Fibroblast of lung (primary cell): ENCODE measurements at places on chromosomes 16 and 17. TPM values are rescaled to one million over a fixed set of nuclear protein-coding genes. Genes with fewer than 3 reads are reported as not detected.

DNA sequence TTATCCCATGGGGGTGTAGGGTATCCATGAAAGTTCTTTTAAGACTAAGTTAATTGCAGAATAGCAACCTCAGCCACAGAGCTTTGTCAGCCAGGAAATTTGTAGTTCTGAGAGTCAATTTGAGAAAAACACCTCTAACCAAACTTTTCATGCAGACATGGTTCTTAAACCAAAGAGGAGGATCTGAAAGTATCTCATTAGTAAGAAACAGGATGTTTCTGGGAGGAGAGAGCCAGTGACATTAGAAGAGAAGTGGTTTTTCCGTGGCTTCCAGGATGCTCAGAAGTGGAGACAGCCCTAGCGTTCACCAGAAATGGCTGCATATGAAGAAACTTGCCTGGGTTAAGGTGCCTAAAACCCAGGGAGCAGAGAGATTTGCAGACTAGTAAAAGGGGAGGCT, 7.9 kb downstream of the GNAO1 start:
- no peak overlapping the region for H3K4me3 ChIP-seq
- H3K27ac ChIP-seq = no peak overlapping the region
- no peak for DNase-seq
- no peaks in the 10 kb centered on the region for H3K4me1 ChIP-seq

GRCh38 chr17:8275421-8276290, 12.8 kb upstream of the RANGRF start:
- H3K27ac ChIP-seq = no peak overlapping the region
- H3K36me3 ChIP-seq = peaks cover 1% of the 10 kb centered on the region
- no peak overlapping the region for H3K4me3 ChIP-seq
- DNase-seq = no peak
- no peaks in the 10 kb centered on the region for H3K27me3 ChIP-seq
- H3K4me1 ChIP-seq = no peaks in the 10 kb centered on the region

- H3K4me1 ChIP-seq = no peaks in the 10 kb centered on the region
- no peak for DNase-seq
These were observed 11.2 kb downstream of the CDK5RAP3 start for GRCh38 chr17:47982091-47982617.

- no peak overlapping the region for H3K27ac ChIP-seq
- no peak overlapping the region for H3K4me3 ChIP-seq
- H3K27me3 ChIP-seq = peaks cover 13% of the 10 kb centered on the region
- no peaks in the 10 kb centered on the region for H3K36me3 ChIP-seq
These were observed 2.9 kb downstream of the SHISA9 start for GRCh38 chr16:12904329-12904671.

DNA sequence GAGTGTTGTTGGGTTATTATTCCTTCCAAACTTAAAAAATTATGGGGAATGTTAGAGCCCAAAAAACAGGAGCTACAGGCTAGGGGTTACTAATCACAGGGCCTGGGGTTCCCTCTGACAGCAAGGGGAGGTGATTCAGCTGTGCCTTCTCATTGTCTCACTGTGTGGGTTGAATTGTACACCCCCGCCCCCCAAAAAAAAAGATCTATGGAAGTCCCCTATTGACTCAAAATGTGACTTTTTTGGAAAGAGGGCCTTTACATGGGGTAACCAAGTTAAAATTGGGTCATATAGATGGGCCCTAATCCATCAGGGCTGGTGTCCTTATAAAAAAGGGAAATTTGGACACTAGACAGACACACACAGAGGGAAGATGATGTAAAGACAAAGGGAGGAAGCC, 190.2 kb downstream of the SOX9 start:
- H3K27me3 ChIP-seq = peaks cover 5% of the 10 kb centered on the region
- no peak for DNase-seq
- H3K4me3 ChIP-seq = no peak overlapping the region
- no peaks in the 10 kb centered on the region for H3K36me3 ChIP-seq

- H3K27me3 ChIP-seq = no peaks in the 10 kb centered on the region
- H3K4me1 ChIP-seq = no peaks in the 10 kb centered on the region
- no peak overlapping the region for H3K4me3 ChIP-seq
- H3K27ac ChIP-seq = no peak overlapping the region
- H3K36me3 ChIP-seq = no peaks in the 10 kb centered on the region
These were observed 342.5 kb downstream of the MAF start for GRCh38 chr16:79257953-79258490.

HS3ST2 gene
- not detected in 2 replicates for polyA plus RNA-seq

PIEZO1 gene
- polyA plus RNA-seq = 94.5 and 126 TPM in 2 replicates
